ENCODE measurements at places on chromosomes 7 and 10. TPM values are rescaled to one million over a fixed set of nuclear protein-coding genes. Genes with fewer than 3 reads are reported as not detected.

Gene SYT15
- total RNA-seq, result 6.5 TPM

Gene SUN3
- total RNA-seq, result not detected

Gene BUD23
- total RNA-seq, result 29.2 TPM

GRCh38 chr10:74011770-74012169 lies 13.9 kb downstream of the VCL start:
- H3K36me3 ChIP-seq, result no peaks in the 10 kb centered on the region
- no peak overlapping the region for H3K27ac ChIP-seq
- H3K27me3 ChIP-seq, result no peaks in the 10 kb centered on the region

Gene MMD2
- total RNA-seq, result not detected

DNA sequence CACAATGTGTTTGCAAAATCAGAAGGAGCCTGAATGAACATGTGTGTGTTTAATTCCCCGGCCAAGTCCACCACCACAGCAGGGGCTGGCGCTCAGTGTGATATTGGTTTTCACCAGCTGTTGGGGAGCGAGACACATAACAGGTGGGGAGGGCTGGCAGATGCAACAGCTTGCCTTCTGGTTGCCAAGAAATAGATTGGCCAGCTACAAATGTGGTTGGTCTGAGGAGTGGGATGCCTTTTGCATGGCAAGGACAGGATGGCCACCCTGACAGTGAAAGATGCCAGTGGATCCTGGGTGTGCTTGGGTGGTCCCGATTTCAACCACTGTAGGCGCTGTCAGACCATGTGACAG lies 292.5 kb upstream of the FZD8 start:
- no peaks in the 10 kb centered on the region for H3K4me1 ChIP-seq
- no peak overlapping the region for H3K4me3 ChIP-seq
- no peak for DNase-seq
- no peak overlapping the region for H3K27ac ChIP-seq
- H3K27me3 ChIP-seq, result no peaks in the 10 kb centered on the region

- no peaks in the 10 kb centered on the region for H3K4me1 ChIP-seq
- DNase-seq, result no peak
- no peak overlapping the region for H3K27ac ChIP-seq
- no peak overlapping the region for H3K4me3 ChIP-seq
- no peaks in the 10 kb centered on the region for H3K27me3 ChIP-seq
Observed at GRCh38 chr7:19376538-19376937, 231.3 kb upstream of the FERD3L start.

Gene OPALIN
- total RNA-seq, result not detected

DNA sequence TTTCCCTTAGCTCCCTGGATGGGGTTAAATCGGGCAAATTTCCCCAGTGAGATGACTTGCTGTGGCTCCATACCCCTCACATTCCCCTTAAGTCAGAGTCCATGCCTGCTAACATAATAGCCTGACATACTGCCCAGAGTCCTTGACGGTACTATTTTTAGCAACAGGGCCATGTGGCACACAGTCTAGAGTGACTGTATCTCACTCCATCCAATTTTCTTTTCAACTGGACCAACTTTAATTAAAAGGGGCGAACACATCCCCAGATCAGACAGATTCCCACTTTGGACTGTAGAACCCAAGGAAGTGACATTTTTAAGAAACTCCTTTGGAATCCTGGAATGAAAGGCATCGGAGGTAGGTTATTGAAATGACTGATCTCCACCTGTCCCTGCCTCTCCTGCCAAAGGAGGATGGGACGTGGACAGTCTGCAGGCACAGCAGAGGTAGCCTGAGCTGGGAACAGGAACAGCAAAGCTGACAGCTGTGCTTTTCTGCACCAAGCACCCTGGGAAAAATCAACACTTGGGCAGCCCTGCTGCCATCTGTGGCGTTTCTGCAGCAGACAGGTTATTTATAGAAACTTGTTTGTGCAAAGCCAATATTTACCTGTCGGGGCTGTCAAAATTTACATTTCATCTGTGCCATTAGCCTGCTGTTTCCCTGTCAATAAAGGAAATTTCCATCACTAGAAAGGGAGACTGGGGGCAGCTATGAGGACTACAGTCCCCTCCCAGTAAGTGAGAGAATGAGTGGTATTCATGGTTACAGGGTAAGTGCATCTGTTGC lies 221.5 kb upstream of the AOAH start:
- H3K36me3 ChIP-seq, result no peaks in the 10 kb centered on the region
- no peak overlapping the region for H3K27ac ChIP-seq
- H3K4me1 ChIP-seq, result no peaks in the 10 kb centered on the region
- H3K27me3 ChIP-seq, result no peaks in the 10 kb centered on the region
- DNase-seq, result no peak
- no peak overlapping the region for H3K4me3 ChIP-seq

DNA sequence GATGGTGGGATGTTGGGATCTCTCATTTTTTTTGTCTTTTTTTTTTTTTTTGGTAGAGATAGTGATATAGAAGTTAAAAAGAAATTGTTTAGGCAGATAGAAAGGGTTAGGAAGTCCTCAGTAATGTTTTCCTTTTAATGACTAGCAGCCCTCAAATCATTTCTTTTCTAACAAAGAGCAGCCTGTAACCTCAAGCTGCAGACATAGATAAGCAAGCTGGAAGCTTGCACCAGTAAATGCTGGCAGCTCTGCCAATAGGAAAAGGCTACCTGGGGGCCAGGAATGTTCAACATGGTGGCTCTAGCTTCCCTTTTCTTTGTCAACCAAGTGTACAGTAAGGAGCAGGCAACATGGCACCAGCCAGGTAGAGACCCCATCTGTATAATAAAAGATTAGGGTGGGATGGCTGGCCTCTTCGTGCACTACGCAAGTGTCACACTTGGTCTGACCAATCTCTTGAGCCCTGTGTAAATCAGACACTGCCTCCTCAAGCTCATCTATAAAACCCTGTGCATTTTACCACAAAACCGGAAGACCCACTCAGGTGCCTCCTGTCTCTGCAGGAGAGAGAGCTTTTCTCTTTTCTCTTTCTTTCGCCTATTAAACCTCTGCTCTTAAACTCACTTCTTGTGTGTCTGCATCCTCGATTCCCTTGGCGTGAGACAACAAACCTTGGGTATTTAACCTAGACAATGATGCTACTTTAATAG lies 212.9 kb downstream of the SNX10 start:
- no peaks in the 10 kb centered on the region for H3K27me3 ChIP-seq

- H3K4me3 ChIP-seq, result no peak overlapping the region
- no peaks in the 10 kb centered on the region for H3K27me3 ChIP-seq
- H3K36me3 ChIP-seq, result no peaks in the 10 kb centered on the region
Observed at GRCh38 chr7:18927134-18927533, 190.3 kb downstream of the TWIST1 start.

Gene SFTPA1
- not detected for total RNA-seq

Gene CRHR2
- not detected for total RNA-seq

- H3K27ac ChIP-seq, result peak overlapping the region; percentile 77
- peak; percentile 79 for DNase-seq
- H3K27me3 ChIP-seq, result no peaks in the 10 kb centered on the region
- no peaks in the 10 kb centered on the region for H3K36me3 ChIP-seq
- H3K4me3 ChIP-seq, result peak overlapping the region; percentile 9
Observed at GRCh38 chr10:84424731-84425167, 96.4 kb downstream of the CCSER2 start.

DNA sequence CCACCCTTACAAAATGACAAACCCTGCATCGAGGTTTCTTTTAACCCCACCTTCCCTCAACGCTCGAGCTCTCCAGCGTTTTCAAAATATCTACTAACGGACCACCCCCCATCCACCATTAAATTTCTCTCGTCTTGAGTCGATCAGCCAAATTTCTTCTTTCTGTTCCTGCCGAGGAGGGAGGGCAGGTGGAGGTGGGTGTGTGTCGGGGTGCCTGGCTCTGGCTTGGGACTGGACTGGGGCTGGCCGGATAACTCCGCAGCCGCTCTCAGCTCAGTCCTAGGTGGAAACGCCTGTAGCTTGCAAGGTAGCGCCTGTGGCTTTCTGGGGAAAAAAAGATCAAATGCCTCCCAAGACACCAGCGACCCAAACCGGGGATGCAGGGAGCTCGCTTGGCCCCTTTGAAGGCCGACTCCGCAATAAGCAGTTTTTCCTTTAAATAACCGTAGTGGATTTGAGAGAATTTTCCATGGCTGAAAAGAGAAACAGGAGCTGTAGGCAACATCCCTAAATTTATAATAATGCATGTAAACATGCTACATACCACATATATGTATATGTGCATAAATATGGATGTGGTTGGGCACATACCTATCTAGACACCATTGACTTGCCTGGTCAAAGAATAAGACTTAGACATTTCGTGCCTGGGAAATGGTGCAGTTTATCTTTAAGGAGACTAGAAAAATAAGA lies 1.9 kb upstream of the TMEM178B start:
- no peaks in the 10 kb centered on the region for H3K36me3 ChIP-seq
- DNase-seq, result no peak
- H3K4me1 ChIP-seq, result no peaks in the 10 kb centered on the region
- no peaks in the 10 kb centered on the region for H3K27me3 ChIP-seq
- peak overlapping the region; percentile 39 for H3K4me3 ChIP-seq
- no peak overlapping the region for H3K27ac ChIP-seq

DNA sequence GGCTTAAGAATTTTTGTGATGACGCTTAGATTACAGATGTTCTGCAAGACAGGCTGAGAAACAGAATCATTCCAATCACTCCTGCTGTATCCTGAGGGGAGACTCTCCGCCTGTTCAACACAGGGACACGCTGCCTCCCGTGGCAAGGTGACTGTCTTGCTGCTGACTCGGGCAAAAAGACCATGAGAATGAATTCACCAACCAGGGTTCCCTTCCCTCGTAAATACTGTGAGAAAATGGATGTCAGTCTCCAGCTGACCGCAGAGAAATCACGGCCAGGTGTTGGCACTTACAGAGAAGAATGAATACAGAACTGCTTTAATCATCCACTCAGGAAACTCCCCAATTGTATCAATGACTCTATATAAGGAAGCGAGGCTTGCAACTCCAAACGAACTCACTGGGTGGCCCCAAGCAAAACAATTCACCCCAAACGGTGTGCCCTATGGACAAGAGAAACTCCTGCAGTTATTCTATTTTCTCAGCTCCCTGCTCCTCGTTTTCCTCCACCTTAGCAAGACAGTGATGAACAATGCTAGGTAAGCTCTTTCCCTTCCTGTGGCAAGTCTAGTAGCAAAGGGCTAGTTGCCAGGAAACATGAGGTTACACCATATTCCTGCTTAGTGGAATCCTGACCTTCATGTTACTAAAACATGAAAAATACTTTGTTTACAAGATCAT lies 22.8 kb downstream of the GNA12 start:
- H3K27ac ChIP-seq, result peak overlapping the region; percentile 39
- no peak overlapping the region for H3K4me3 ChIP-seq

GRCh38 chr7:146659732-146660131 lies 543.1 kb downstream of the CNTNAP2 start:
- H3K27me3 ChIP-seq, result no peaks in the 10 kb centered on the region
- no peaks in the 10 kb centered on the region for H3K4me1 ChIP-seq
- no peaks in the 10 kb centered on the region for H3K36me3 ChIP-seq
- no peak for DNase-seq
- H3K27ac ChIP-seq, result no peak overlapping the region

Gene CYP26C1
- 0.41 TPM for total RNA-seq

Gene RAPGEF5
- total RNA-seq, result 44.7 TPM

Gene UPK3BL1
- total RNA-seq, result 19.6 TPM

- H3K27ac ChIP-seq, result no peak overlapping the region
- no peaks in the 10 kb centered on the region for H3K36me3 ChIP-seq
- H3K4me1 ChIP-seq, result no peaks in the 10 kb centered on the region
- H3K4me3 ChIP-seq, result no peak overlapping the region
- DNase-seq, result no peak
- H3K27me3 ChIP-seq, result no peaks in the 10 kb centered on the region
Observed at GRCh38 chr10:102261196-102261595, 15.9 kb downstream of the GBF1 start.
